ENCODE measurements at places on chromosomes 11 and 22. TPM values are rescaled to one million over a fixed set of nuclear protein-coding genes. Genes with fewer than 3 reads are reported as not detected.

GRCh38 chr22:40415531-40416266 lies 45.3 kb downstream of the SGSM3 start:
- no peak for DNase-seq

DNA sequence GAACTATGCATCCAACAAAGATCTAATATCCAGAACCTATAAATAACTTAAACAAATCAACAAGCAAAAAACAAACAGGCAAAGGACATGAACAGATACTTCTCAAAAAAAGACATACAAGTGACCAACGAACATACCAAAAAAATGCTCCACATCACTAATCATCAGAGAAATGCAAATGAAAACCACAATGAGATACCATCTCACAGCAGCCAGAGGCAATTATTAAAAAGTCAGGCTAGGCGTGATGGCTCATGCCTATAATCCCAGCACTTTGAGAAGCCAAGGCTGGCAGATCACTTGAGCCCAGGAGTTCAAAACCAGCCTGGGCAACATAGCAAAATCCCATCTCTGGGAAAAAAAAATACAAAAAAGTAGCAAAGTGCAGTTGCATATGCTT lies 10.7 kb downstream of the SAA4 start:
- DNase-seq: no peak

GRCh38 chr22:49900441-49901230 lies 17.6 kb downstream of the ALG12 start:
- no peak for DNase-seq

DNA sequence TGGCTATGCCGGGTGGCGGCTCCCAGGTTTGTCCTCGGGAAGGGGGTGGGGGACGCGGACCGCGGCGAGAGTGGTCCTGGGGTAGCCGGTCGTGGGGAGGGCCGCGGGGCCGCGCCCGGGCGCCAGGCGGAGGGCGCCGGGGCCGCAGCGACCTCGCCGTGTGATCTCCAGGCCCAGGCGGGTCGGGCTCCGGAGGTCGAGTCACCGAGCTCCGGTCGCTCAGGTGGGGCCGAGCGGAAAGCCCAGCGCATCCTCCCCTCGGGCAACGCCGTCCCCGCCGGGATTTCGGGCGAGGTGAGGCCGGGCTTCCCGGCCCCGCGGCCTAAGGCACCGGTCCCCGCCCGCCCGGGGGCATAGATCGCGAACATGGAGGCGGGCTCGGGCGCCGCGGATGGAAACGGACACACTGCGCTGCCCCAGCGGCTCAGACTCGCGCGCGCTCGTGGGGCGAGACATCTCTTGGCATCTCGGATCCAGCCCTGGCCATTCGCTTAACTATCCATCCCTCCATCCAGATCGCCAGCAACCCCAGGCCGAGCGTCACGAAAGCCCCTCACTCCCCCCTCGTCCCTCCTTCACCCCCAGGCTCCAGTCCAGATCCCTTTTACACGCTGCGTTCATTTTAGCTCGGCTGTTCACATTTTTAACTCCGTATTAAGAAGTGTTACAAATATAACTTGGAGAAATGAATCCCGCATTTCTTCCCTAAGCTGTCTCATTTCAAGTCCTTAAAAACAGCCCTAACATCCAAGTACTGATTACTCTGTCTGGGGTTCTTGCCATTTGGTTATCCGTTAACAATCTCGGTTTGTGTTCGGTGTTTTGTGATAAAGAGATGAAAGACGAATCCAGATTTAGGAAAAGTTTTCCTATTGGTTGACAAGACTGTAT lies 460 bp downstream of the ZC3H12C start:
- peak; percentile 18 for DNase-seq

- no peak for DNase-seq
These were observed 460.5 kb downstream of the BRD1 start for GRCh38 chr22:49367041-49367697.

DNA sequence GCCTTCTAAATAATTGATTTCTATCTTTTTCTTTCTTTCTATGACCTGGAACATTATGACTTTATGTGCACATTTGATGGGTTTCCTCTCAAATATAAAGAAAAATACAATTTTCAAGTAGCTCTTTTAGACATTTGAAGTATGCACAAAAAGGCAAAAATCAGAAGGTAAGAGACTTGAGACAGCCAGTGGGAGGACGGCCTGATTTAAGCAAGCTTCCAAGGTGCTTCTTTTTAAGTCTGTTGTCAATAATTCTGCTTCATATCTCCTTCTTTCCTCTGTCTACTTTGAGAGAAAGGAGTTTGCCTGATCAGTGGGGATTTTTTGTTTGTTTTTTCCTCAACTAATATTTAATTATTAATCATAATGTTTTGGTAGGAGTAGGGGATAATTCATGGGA lies 188.2 kb upstream of the ARHGAP20 start:
- no peak for DNase-seq

DNA sequence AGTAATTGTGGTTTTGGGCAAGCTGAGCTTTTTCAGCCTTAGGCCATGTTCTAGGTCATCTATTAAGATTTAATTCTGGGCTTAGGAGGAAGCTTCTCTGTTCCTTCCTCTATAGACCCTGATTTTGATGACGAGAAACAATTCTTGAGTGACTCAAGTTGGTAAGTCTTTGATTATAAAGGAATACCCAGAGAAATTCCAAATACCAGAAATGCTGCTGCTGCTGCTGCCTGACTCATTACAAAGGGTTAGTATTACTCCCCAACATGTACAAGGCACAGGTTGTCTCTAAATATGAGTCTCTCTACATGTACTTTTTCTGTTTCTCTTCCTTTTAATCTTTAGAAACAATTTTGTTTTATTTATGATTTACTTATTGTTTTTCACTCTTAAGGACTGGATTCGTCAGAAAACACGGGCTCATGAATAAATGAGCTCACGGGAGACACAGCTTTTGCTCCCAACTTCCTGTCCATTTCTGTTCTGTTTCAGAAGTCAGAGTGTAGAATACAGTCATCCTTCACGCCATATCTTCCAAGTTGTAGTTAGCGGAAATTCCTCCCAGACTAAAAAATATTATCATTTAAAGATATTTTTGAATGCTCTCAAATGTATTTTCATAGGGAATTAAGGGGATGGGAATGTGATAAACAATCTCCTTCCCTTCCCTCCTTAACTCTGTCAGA lies 31.8 kb upstream of the RBMXL2 start:
- no peak for DNase-seq

GRCh38 chr11:127789927-127790326 lies 789.4 kb upstream of the KIRREL3 start:
- DNase-seq: no peak

DNA sequence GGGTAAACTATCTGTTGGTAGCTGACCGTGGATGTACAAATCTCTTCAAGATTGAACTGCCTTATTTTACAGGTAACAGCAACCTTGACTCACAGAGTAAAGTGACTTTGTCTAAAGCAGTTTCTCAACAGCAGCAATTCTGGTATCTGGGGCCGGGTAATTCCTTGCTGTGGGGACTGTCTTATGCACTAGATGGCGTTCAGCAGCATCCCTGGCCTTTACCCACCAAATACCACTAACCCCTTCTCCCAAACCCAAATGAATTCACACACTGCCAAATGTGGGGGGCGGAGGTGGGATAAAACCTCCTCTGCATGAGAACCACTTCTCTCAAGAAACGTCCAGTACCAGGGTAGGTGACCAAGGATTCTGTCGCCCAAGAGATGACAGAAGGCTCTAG lies 1.7 kb upstream of the INCENP start:
- no peak for DNase-seq

DNA sequence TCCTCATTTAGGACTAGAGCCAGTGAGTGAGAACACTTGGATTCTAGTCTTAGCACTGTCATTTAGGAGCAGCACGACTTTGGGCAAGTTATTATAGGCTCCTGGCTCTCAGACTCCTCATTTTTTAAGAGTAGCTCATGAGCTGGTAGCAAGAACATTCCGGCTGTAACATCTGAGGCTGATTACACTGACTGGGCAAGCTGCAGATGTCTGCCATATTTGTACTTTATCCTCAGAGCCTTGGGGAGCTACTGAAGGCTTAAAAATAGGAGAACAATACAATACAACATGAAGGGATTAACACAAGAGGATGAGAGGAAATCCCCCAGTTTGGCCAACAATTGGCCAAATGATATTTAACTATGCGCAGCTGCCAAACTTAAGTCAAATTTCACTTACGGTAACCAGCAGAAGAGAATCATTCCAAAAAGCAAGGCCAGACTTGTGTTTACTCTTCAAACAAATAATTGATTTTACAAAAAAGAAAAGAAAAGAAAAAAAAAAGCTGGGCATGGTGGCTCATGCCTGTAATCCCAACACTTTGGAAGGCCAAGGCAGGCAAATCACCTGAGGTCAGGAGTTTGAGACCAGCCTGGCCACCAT lies 113.1 kb upstream of the ARHGAP42 start:
- DNase-seq: no peak

GRCh38 chr11:125244166-125244565 lies 79.6 kb downstream of the PKNOX2 start:
- DNase-seq: no peak

- DNase-seq: no peak
These were observed 5.9 kb upstream of the OSBPL5 start for GRCh38 chr11:3170756-3171650.

DNA sequence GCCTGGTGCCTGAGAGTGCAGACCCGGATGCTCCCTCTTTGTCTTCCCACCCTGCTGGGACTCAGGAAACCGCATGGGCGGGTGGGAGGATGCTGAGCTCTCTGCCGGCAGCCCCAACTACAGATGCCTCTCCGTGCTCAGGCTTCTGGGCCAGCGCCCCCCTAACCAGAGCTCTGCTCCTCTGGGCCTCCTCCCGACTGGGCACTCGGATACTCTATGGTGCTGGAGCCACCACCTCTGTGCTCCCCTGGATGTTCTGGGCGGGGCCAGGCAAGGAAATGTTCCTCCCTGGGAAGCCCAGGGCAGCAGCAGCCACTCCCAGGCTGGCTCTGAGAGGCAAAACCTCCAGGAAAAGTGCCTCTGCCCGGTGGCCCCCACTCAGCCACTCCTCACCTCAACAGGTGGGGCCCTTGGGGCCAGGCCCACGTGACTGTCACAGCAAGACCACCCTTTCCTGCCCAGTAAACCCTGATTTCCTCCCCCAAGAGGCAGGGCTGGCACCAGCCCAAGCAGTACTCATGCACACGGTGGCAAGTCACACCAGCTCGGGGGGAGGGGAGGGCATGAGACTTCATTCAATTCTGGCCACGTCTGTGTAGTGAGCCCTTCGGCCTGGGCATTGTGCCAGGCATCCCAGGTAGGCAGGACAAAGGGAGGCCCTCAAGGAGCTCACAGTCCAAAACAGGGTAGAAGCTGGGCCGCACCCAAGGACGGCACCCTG lies 54.7 kb upstream of the TCF20 start:
- no peak for DNase-seq

GRCh38 chr22:22600531-22601261 lies 41.6 kb upstream of the PRAME start:
- DNase-seq: no peak

- peak; percentile 48 for DNase-seq
These were observed 20.0 kb downstream of the TRMU start for GRCh38 chr22:46355369-46355995.

DNA sequence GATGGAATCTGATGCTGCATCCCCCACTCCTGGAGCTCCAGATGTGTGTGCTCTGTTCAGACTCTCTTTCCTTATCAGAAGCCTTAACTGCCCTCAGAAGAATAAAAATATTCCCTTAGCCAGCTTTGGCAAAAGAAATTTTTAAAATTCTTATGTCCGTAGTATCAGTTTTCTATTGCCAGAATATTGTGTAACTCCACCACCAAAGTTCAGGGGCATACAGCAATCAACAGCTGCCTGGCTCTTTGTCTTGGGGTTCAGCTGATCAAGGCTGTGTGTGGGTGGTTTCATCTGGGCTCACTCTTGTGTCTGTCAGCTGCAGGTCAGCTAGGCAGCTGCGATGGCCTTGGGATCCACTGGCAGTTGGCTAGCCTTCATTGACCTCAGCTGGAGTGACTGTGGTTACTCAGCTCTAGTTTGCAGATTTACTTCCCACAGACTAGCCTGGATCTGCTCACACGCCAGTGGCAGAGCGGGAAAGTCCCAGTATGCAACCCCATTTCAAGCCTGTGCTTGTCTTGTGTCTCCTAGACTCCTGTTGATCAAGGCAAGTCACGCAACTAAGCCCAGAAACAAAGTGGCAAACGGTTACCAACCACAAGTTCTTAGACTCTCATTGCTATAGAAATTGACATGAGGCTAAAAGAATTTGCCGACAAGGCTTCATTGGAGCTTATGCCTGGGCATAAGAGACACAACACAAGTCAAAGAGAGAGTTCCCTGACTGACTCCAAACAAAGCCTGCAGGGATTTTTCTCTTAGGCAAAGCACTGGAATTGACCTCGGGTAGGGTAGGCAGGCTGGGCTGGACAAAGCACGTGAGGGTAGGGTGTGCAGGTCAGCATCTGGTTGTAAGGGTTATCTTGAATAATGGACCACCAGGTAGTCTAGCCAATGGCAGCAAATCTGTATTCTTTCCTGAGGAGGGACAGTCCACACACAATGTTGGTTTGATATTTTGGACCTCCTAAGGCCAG lies 7.5 kb downstream of the TMEM138 start:
- DNase-seq: no peak

- DNase-seq: no peak
These were observed 300.0 kb upstream of the DDI1 start for GRCh38 chr11:103736315-103737036.

DNA sequence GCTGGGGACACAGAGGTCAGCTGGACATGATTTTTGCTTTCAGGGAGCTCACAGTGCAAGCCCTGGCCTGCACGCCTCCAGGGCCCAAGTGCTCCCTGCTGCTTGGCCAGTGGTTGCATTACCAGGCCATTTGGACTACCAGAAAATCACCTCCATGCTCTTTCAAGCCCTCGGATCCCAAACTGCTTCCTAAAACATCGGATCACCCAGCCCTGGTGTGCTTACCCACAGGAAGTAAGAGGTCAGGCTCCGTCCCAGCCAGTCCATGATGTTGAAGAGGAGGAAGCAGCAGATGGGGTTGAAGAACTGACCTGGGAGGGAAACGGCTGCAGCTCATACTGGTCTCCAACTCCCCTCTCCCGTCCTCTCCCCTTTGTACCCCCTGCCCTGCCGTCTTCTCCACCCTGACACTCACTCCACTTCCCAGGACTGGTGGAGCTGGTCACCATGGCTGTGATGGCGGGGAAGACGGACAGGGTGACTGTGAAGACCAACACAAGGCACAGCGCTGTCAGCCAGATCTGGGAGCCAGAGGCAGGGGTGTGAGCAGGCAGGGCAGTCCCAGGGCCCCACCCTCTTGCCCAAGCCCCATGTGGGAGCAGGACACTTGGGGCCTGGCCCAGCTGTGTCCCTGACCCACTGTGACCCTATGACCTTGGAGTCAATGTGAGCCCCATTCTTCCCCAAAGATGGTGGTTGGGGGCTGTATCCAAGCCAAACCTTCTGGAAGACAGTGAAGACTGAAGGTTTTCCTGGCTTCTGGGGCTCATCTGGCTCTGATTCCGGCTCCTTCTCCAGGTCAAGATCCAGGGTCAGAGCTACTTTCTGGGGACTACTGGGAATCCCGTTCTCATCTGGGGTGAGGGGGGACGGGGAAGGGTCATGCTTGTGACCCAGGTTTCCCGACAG lies 5.6 kb downstream of the SLC29A2 start:
- no peak for DNase-seq

GRCh38 chr22:38706101-38706900 lies 557 bp downstream of the GTPBP1 start:
- DNase-seq: peak; percentile 65

- no peak for DNase-seq
These were observed 61.6 kb upstream of the PPARA start for GRCh38 chr22:46088541-46089311.

TRIM48 gene
- not detected for total RNA-seq

YIF1A gene
- total RNA-seq: 21.1 TPM

MPZL3 gene
- total RNA-seq: 30.2 TPM

ASPHD2 gene
- total RNA-seq: 0.70 TPM

SPTBN2 gene
- total RNA-seq: not detected

MYOD1 gene
- not detected for total RNA-seq

TRPC6 gene
- total RNA-seq: not detected

RIBC2 gene
- total RNA-seq: not detected
